NCI-H187 treated with DMSO at 0.1 percent for 48 hours (cell line): ENCODE measurements at places on chromosomes 3 and 15.

GRCh38 chr3:193773266-193774220, 180.5 kb downstream of the OPA1 start:
- no peak for DNase-seq

DNA sequence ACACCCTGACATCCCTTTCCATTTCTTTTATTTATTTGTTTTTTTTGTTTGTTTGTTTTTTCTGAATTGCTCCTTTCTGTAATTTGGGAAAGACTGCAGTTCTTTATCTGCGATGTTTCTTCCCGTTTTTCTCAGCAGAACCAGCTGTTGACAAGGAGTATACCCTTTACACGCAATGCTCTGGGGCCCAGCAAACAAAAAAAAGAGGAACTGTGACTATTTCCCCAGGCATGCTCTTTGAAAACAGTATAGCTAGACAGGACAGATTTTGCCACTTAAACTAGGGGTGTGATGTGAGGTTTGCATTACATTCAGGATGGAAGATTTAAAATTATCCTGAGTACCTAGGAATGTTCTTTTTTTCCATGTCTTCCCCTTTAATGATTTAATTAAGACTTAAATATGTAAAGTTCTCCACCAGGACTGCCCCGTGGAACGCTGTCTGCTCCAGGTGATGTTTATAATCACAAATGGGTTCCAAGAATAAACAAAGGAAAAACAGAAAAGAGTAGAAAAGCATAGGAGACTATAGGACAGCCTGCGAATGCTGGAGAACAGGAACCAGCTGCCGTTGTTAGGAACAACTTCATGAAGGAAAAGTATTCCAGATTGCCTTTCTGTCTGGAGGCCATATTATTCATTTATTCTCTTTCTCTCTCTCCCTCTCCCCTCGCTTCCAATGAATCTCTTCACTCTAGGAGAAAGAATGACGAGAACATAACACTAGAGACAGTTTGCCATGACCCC, 43.3 kb downstream of the TGFBR2 start:
- DNase-seq: no peak

DNA sequence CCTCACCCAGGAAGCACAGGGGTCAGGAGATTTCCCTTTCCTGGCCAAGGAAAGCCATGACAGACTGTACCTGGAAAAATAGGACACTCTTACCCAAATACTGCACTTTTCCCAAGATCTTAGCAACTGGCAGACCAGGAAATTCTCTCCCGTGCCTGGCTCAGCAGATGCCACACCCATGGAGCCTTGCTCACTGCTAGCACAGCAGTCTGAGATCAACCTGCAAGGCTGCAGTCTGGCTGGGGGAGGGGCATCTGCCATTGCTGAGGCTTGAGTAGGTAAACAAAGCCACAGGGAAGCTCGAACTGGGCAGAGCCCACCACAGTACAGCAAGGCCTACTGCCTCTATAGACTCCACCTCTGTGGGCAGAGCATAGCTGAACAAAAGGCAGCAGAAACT, 567.3 kb upstream of the LMCD1 start:
- DNase-seq: no peak

- no peak for DNase-seq
Observed at GRCh38 chr3:33212406-33212805, 6.2 kb downstream of the SUSD5 start.

DNA sequence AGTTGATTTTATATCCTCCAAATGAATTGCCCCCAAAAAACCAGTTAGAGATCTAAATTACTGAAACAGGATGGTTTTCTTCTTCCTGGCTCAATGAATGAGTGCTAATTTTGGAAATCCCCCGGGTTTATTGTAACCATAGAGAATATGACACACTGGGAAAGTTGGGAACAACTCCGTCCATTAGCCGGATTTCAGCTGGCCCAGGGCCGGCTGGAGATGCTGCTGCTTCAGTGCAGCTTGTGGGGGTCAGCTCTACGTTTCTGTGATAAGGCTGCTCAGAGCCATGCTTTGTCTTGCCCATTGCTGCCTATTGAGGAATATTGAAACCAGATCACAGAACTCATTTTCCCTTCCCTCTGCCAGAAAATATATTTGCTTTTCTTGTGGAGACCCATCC, 20.3 kb downstream of the GYG1 start:
- no peak for DNase-seq

- no peak for DNase-seq
Observed at GRCh38 chr3:174102866-174103265, 705.3 kb downstream of the NLGN1 start.

DNA sequence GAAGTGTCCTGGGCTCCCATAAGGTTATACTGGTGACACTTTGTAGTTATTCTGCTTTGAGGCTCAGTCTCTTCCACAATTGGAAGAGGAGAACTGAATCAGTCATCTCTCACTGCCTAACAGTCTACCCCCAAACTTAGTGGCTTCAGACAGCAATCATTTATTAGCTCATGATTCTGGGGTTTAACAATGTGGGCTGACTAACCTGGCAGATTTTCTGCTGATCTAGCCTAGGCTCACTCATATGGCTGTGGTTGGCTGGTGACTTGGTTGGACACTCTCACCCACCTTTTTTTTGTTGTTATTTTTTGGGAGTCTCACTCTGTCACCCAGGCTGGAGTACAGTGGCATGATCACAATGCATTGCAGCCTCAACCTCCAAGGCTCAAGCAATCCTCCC, 7.1 kb downstream of the GPD1L start:
- no peak for DNase-seq

DNA sequence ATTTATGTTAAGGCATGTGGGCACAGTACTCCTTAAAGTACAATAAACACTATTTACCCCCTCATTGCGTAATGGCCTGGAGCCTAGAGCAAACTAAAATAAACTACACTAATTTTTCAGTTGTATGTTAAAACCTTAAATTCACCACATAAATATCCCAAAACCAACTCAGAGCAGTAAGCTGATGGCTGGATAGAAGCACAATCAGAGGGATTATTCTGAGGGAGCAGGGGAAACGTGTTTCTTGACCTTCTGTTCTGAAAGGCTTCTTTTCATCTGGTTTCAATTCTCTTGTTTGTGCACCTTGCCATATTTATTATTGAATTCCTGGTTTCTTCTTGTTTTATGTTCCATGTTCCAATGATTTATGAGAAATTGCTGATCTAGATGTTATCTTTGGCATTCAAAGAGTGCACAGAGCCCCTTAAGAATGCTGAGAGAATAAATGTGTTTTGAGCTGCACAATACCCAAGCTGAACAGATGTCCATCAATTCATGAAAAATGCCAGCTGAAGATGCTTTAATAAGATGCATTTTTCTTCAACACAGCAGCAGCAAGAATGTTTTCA, 29.6 kb downstream of the RPL22L1 start:
- DNase-seq: no peak

- DNase-seq: no peak
Observed at GRCh38 chr15:72912121-72912520, 128.6 kb upstream of the ADPGK start.

DNA sequence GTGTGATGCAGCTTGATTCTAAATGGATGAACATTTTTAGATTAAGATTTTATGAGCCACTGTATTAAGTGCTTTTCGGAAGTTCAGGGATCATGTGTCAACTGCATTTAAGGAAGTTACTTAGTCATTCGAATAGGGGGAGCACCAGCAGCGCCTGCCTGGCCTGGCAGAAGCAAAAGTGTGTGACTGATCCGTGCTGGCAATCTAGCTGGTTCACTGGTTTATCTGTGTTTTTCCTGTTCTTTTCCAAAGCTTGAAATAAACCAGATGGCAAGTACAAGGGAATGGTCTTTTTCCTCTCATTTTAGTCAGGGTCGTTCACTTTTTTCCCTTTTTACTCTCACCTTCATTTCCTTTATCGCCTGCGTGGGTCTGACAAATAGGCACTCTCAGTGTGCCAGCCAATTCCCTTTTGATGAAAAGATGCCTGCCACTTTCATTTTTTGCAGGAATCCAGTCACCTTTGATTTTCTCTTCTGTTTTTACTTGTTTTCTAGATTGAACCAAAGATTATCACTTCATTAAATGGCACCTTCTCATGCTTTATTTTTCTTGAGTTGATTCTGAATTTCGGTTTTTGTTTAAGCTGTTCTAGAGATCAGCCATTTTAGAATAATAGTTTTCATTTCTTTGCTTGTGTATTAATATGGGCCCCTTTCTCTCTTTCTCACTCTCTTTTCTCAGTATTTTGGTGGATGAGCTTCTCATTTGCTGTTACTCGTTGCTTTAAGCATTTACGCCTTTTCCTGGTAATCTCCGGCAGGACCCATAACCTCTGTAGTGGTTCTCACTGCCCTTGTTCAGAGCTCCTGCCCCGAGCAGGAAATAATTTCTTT, 2.8 kb downstream of the ABHD2 start:
- no peak for DNase-seq

- no peak for DNase-seq
Observed at GRCh38 chr3:52090131-52090932, 34.0 kb upstream of the DUSP7 start.

DNA sequence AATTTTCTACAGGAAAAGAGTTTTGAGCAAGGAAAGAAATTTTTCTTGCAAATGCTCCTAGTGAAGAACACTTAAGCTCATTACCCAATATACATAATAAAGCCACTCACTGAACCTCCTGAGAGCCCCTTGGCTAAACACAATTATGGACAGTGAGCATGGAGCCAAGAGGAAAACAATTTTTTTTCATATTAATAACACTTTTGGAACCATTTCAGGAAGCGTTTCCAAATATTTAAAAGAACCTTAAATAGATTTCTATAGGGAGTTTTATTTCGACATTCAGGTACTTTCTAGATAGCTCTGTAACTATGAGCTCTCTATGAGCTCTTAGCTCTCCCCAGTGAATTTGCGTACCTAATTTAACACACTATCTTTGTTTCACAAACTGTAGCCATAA, 581.1 kb downstream of the ZNF385D start:
- no peak for DNase-seq

- DNase-seq: no peak
Observed at GRCh38 chr15:69755551-69756310, 303.1 kb downstream of the RPLP1 start.

DNA sequence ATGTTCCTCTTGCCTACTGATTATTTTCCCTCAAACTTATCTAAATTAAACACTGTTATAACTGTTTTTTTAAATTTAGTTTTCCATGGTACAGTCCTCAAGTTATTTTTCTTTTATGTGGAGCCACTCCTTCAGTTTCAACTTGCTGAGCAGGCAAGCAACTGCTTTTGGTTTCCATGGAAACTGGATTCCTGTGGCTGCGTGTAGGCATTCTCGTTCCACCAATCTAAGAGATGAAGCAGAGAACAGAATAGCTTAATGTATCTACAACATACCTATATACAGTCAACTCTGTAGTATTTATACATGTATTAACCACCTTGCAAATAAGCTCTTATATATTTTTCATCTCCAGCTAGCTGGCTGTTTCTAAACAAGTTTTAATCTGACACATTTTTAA, 25.8 kb upstream of the ANXA2 start:
- no peak for DNase-seq

DNA sequence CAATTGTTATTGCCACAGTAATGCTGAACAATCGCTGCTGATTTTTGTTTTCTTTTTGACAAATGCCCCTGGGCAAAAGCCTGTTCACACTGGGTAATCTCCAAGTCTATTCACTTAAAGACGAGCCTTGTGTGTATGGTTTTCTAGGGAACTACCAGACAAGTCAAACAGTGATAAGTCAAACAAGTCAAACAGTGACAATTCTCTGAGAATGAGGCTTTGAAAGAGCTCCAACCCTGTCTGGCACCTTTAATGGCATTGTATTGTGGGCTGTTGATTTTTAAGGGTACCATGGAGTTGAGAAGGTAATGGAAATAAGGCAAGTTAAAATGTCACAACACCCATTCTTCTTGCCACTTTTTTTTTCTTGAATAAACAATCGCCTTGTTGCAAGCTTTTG, 59.4 kb upstream of the TMC3 start:
- no peak for DNase-seq

DNA sequence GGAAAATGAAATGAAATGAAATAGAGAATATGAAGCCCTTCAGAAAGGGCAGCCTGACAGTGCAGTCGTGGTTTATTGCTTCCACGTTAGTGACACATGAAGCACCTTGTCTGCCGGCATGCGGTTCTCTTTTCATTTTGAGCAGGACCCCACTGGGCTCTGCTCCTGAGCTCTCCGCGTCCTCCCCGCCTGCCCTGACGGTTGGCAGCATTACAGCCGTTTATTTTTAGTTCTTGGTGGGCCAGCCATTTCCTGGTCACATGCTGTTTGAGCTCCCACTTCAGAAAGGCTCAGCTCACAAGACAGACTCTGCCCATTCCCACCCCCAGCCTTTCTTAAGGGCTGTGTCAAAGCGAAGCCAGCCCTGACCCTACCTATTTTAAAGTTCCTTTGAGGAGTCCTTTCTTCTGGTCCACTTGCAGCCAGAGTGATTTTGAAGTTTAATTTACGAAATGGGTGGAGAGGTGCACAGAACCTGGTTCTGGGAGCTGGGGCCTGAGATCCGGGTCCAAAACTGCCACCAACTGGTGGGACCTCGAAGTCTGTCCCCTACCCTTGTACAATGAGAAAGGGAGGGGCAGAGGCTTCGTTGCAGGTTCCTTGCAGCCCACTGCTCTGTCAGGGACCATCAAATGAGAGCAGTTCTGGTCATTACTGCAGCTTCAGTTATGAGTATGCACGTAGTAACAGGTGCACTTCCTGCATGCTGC, 60.1 kb downstream of the MGLL start:
- peak; percentile 43 for DNase-seq

DNA sequence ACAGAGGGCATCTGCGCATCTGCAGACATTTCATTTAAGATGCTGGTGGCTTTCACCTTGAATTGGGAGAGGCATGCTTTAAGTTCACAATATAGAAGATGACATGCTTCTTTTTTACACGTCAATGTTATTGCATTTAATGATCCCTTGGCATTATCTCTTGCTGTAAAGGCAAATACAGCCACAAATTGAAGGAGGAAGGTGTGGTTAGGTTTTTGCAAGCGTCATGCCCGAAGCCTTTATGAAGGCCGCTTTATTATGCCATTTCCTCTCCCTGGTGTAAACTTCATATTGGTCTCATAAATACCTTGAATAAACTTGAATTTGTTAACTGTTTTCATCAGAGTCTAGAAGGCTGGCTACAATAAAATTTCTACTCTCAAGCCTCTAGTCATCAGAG, 212.7 kb downstream of the PDZRN3 start:
- DNase-seq: no peak

- DNase-seq: no peak
Observed at GRCh38 chr15:73328149-73328820, 40.5 kb downstream of the HCN4 start.
